NCI-H69 (cell line): ENCODE measurements at places on chromosomes 12 and 14.

DNA sequence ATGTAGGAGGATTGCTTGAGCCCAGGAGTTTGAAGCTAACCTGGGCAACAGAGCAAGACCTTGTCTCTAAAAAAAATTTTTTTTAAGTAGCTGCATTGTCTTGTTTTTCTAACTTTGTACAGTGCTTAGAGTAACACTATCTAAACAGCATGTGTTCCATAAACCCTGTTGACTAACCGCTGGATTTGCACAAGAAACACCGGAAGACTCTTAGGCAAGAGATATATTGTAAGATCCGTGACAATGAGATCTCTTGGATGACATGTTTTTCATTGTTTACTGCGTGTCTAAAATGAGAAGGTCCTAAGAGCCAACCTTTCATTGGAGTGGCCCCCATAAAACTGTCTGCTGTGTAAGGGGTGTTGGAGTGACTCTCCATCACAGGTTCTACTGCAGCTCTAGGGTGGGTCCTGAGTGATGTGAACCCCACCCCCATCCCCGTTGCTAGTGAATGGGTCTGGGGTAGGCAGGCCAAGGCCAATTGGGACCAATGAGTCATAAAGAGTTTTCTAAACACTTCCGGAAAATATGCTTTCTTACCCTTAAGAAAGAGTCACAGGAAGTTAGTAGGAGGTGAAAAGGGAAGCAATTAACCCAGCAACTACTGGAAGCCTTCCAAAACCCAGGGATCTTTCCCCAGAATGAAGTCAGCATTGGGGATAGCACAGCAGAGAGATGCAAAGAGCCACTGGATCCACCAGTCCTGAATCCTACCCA is 24.3 kb upstream of the PCNX1 start:
- DNase-seq = peak; percentile 14

- DNase-seq = no peak
Observed at GRCh38 chr14:76422662-76423061, 46.7 kb downstream of the ESRRB start.

DNA sequence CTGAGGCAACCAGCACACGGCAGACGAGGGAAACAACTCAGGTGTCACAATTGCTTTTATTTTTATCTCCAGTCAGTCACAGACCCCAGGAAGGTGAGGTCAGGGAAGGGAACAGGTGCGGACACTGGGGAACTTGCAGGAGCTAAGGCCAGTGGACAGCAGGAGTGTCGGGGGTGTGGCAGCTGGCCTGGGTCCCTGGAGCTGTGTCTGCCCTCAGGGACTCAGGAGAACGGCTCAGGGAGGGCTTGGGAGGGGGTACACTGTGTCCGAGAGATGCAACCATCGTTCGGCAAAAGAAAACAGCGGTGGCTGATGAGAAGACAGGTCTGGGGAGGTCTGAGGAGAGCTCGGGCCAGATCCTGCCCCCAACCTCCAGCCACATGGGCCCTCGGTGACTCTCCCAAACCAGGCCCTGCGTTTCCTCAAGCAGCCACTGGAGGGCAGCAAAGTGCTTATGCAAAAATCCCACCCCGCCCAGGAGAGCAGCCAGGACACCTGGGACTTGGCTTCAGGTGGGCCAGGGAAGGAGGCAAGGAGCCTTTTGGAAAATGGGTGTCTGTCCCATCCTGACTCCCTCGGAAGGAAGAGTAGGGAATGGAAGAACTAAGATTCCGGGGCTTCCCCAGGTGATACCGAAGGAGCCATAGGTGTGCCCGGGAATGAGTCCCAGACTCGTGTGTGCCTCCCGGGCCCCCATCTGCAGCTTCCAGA is 24.1 kb upstream of the BCDIN3D start:
- peak; percentile 76 for DNase-seq

DNA sequence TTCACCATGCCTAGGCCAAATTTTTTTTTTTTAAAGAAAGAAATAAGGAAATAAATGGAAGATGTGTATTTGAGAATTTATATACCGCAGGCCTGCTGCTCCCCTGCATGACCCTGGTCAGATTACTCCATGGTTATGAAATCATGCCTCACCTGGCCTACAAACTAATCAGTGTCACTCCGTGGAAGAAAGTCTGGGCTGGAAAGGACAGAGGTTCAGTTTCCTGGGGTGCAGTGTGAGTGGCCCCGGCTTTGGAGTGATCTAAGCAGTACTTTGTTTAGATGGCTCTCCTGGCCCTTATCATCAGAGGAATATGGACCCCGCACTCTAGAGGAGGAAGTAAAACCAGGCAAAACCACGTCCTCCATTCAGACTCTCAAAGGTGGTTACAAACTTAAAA is 9.6 kb downstream of the APOBEC1 start:
- DNase-seq = no peak
